ENCODE measurements at places on chromosomes 1 and 21.
A peak's percentile ranks its signal among the peaks of the same experiment; 100 is the strongest.

GRCh38 chr21:45004059-45004422 lies 64.2 kb downstream of the SLX9 start:
- DNase-seq = no peak

DNA sequence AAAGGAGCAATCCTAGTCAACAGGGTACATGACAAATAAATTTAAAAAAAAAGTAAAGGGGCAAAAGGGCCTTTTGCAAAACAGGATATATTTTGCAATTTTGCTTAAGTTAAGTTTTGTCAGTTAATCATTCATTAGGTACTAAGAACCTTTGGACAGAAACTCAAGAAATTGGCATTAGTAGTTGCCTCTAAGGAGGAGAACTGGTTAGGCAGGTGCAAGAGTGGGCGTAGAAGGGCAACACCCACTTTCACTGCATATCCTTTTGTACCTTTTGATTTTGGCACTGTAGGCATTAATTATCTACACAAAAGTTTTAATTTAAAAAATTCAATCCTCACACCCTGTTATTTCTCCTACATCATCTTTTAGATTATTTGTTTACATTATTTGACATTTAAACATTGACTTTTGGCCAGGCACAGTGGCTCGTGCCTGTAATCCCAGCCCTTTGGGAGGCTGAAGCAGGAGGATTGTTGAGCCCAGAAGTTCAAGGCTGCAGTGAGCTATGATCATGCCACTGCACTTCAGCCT lies 4.3 kb downstream of the DDAH1 start:
- no peak for DNase-seq

DNA sequence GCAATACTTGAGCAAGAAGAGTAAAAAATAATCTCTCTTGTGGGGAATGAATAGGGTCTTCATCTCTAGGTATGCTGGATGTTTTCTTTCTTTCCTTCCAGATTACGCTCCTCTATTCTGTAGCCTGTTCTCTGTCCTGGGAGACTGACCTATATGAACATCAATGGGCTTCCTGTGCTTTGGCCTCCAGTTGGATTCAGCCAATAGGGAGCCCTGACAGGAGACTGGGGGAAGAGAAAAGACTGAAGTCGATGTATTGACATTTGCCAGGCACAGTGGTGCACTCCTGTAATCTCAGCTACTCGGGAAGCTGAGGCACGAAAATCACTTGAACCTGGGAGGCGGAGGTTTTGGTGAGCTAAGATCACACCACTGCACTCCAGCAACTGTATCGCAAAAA lies 17.6 kb downstream of the SEMA6C start:
- DNase-seq = no peak

GRCh38 chr1:92994105-92994712 lies 32.9 kb upstream of the DIPK1A start:
- peak; percentile 65 for DNase-seq

- no peak for DNase-seq
Observed at GRCh38 chr1:225469051-225469450, 41.2 kb upstream of the LBR start.

- no peak for DNase-seq
Observed at GRCh38 chr1:9871021-9871420, 39.0 kb downstream of the CTNNBIP1 start.

DNA sequence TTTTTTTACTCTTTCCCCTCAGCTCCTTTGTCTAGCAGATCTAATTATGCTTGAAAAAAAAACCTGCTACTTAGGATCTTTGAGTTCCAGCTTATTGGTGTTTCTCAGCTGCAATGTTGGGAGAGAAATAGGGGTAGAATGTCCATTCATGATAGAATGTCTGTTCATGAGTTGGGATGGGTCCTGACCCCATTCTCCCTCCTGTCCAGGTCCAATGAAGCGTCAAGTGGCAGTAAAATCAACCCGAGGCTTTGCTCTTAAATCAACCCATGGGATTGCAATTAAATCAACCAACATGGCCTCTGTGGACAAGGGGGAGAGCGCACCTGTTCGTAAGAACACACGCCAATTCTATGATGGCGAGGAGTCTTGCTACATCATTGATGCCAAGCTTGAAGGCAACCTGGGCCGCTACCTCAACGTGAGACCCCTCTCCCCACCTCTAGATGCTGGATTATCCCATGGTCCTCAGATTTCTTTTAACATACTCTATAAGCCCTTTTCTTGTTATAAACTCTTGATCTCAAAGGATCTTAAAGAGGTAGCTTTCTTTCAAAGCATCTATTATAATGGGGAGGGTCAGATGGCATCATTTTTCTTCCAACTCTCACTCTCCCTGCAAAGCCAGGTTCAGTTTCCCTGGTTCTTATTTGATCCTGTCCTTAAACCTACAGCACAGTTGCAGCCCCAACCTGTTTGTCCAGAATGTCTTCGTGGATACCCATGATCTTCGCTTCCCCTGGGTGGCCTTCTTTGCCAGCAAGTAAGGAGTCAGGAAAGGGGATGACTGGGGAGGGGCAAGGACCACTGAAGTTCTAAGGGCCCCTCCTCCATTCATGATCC lies 11.1 kb downstream of the CERS2 start:
- no peak for DNase-seq

DNA sequence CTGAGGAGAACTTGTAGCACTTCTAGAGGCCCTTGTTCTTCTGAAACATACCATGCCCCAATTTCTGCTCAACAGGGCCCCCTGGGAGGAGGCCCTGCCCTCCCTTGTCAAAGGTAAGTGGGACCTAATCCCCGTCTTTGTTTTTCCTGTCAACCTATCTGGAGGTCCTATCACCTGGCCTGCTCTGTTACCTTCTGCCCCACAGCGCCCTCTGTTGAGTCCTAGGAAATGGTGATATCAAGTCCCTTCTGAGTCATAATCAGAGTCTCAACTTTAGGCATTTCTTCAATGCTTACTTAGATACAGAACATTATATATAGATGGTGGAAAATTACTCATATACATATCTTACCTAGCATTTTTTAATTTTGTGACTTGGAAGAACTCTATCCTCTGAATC lies 28.2 kb upstream of the FCRL4 start:
- peak; percentile 60 for DNase-seq

GRCh38 chr21:42959728-42960127 lies 14.6 kb upstream of the PKNOX1 start:
- DNase-seq = no peak

DNA sequence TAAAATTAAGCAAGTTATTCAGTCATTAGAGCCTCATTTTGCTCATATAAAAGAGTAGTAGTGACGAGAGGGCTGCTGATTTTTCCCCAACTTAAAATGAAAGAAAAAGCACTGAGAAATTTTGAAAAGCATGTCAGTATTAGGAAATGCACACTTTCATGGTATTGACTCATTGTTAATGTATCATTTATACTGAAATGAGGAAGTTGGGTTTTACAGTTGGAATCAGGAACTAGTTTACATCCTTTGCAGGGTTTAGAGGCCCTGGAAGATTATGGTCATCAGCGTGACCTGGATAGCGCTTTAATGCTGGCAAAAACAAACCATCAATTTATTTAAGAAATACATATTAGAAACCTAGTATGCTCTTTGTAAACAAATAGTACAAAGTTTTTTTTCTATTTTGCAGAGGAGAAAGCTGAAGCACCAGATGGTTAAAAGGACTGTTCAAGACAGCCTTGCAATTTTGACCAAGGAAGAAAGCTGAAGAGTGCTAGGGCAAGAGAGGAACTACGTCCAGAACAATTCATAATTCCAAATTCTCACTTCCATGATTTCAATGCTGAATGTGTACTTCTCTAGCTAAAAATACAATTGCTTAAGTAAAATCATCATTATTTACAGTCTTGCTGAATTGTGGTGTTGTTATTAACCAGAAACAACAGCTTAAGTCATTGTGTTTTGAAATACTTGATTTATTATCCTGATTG lies 94.8 kb upstream of the SGIP1 start:
- DNase-seq = peak; percentile 23

GRCh38 chr1:44501047-44501890 lies 96.2 kb downstream of the RNF220 start:
- DNase-seq = no peak

GRCh38 chr1:190168893-190169280 lies 308.8 kb downstream of the BRINP3 start:
- no peak for DNase-seq

- no peak for DNase-seq
Observed at GRCh38 chr1:202291961-202292712, 49.6 kb downstream of the UBE2T start.

- DNase-seq = no peak
Observed at GRCh38 chr1:184113251-184113650, 61.7 kb downstream of the TSEN15 start.

- DNase-seq = no peak
Observed at GRCh38 chr1:53693773-53694717, 44.9 kb downstream of the GLIS1 start.

DNA sequence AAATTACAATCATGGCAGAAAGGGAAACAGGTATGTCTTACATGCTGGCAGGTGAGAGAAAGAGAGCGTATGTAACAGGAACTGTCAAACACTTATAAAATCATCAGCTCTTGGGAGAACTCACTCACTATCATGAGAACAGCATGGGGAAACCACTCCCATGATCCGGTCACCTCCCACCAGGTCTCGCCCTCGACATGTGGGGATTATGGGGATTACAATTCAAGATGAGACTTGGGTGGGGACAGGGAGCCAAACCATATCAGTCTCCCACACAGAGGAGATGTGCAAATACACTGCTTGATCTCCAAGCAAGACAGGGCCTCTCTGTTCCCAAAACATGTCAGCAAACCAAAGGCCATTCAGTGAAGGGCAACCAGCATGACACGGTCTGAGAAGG lies 27.4 kb downstream of the LMX1A start:
- no peak for DNase-seq

- DNase-seq = no peak
Observed at GRCh38 chr1:87007323-87007722, 92.9 kb downstream of the HS2ST1 start.

- no peak for DNase-seq
Observed at GRCh38 chr21:32946654-32947053, 79.1 kb upstream of the OLIG2 start.

- DNase-seq = no peak
Observed at GRCh38 chr1:60504206-60504840, 430.8 kb upstream of the C1orf87 start.

DNA sequence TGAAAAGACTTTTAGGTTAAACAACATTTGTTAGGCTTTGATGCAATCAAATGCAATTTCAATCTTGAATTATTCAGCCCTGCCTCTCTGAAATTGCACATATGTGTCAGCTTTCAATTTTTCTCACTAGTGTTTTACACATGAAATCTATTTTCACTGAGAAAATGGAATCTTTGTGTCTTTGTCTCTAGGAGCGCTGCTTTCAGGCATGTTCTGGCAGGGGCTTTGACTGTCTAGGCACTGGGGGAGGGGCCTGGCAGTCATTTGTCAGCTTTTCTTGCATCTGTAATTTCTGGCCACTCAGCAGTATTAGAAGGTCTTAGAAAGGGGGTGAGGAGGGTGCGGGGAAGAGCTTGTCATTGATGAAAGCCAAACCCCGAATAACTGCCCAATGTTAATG lies 264.4 kb downstream of the PTPRC start:
- DNase-seq = no peak

- DNase-seq = no peak
Observed at GRCh38 chr21:42562816-42563215, 49.2 kb downstream of the SLC37A1 start.

- no peak for DNase-seq
Observed at GRCh38 chr1:222275729-222276465, 272.0 kb downstream of the HHIPL2 start.

DNA sequence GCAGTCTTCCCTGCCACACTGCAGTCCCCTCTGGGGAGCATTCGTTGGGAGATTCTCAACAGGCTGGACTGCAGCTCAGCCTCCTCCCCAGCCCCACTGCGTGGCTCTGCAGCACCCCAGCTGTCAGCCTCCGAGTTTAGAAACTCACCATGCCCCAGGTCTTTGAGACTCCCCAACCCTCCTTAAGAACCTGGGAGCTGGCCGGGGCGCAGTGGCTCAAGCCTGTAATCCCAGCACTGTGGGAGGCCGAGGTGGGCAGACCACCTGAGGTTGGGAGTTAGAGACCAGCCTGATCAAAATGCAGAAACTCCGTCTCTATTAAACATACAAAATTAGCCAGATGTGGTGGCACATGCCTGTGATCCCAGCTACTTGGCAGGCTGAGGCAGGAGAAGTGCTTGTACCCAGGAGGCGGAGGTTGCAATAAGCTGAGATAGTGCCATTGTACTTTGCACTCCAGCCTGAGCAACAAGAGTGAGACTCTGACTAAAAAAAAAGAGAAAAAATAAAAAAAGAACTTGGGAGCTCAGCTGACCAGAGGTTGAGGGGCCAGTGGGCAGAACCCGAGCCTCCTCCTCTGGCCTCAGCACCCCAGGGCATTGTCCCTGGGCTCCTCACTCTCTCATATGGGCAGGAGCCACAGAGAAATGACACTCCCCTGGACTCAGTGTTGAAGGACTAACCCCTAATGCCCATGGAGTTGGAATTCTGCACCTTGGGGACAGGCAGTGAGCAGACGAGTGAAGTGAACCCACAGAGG lies 5.6 kb downstream of the OLIG2 start:
- DNase-seq = no peak

GRCh38 chr21:44844256-44844655 lies 26.4 kb upstream of the SUMO3 start:
- no peak for DNase-seq

DNA sequence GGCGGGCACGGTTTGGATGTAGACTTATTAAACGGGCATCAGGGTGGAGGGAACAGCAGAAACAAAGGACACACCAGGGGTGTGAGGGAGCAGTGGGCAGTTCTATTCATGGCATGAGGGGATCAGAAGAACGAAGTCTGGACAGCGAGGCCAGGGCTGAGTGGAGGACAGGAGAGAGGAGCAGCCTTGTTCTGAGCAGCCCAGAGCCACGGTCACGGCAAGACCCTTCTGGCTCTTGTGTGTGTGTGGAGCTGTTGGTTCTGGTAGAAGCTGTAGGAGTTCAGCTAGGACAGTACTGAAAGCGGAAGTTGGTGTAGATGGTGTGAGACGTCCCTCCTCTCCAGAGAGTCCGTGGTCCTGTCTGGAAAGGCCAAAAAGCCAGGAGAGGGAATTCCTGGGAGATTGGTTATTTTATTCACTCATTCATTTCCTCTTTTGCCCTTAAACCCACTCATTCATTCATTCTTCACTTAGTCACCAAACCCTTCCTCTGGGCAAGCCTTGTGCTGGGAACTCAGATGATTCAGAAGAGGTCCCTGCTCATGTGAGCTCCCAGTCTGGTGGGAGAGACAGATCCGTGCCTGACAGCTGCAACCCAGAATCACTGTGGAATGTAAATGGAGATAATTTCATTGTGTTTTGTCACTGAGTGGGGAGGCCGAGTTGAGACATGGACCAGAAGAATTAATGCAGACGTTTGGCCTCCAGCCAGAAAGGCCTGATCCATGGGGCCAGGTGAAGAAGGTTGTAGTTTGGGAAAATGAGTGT lies 4.1 kb upstream of the ACOT11 start:
- no peak for DNase-seq

GRCh38 chr1:58836408-58836807 lies 52.6 kb upstream of the JUN start:
- no peak for DNase-seq

Measured in GM10248 (cell line).